ENCODE measurements at places on chromosomes 7 and 10.
A peak's percentile ranks its signal among the peaks of the same experiment; 100 is the strongest.

DNA sequence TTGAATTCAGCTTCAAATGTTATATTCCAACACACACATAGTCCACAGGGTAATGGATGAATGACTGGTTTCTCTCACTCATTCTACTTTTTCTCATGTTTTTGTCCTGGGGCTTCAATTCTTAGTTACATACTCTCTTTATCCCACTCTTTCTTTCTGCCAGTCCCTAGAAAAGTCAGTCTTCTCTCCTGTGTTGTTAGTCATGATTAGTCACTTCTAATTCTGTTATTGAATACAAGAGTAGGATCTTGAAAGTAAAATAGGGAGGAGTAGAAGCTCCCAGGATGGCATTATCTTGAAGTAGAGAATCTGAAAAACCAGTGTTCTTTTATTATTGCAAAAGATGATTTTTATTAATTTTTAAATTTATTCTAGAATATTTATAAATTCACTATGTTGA, 45.5 kb upstream of the CALCR start:
- no peak for DNase-seq

DNA sequence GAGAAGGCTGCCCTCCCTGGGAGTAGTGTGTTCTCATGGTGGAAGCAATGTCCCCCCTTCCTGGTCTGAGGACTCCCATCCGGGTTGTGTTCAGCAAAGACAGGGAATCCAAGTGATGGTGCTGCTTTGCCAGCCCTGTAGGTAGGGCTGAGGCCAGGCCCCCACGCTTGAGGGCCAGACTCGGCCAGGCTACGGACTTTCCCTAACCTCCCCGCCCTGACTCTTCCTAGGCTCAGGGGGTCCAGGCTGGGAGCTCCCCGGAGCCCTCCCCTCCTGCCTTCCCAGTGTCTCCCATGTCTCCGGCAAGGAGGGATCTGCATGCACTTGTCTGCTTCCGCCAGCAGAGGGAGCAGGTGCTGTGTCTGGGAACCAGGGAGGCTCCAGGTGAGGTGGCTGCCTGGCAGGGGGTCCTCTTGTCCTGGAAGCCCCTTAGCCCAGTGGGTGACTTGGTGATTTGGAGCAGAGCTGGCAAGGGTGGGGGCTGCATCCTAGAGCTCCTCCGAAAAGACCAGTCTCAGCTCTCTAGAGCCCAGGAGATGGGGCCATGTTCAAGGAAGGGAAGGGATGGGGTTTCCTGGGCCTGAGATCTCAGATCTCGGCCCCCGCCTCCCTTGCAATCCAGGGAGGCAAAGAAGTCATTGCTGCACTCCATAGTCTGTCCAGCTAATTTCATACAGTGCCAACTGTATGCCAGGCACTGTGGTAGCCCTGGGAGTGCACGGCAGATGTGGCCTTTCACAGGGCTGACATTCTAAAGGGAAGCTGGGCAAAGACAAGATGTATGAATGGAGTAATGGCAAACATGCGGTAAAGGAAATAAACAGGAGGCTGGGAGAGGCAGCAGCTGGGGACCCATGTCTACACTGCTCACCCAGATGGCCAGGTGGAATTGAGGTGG, 20.3 kb upstream of the SFRP5 start:
- DNase-seq: peak; percentile 92

DNA sequence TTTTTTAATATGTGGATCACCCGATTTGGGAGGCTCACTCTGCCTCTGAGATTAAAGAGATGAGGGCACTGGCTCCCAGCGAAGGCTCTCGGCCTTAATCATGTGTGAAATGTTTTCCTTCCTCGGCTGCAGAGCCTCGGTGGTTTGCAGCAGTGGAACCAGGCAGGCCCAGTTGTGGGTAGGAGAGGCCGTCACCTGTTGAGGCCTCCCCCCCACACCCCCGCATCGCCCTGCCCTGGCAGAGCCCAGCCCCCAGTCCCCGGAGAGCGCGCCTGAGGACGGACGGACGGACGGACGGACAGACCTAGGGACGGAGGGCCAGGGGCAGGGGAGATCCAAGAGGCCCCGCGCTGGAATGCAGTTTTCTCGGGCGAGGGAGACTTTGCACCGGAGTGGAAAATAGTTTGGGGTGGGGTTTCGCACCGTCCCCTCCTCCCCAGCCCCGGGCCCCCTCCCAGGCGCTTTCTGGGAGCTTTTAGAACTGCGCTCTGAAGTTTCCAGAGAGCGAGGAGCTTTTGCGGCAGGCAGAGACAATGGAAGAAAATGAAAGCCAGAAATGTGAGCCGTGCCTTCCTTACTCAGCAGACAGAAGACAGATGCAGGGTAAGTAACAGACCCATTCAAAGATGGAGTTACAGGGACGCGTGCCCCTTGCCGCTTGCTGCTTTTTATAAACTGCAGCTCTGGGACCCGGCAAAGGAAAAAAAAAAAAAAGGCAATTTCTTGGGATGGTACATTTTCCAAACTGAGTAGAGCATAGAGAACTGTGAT, at the start of gene KIAA1217:
Gene KIAA1217, plus strand, starts transcription at position 478 of the 771 bp plus-strand sequence. Its CDS starts 56 bp downstream, at position 534.
- DNase-seq: no peak

- no peak for DNase-seq
Observed at GRCh38 chr7:5213286-5213645, 23.2 kb downstream of the WIPI2 start.

DNA sequence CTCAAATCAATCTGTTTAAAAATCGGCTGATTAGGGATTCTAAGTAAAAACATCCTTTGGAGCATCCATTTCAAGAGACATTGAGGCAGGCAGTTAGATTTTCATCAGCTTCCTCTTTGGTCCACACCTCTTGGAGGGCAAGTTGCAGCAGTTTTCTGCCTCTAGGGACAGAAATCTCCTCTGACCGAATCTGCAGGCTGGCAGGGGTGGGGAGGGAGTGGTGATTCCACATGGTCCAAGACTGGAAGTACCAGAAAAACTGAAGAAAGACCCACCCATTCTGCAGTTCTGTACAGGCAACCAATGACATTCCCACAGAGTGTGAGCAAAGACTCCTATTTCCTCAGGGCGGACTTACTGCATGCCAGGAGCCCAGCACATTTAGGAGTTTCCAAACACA, 29.0 kb downstream of the FGFBP3 start:
- DNase-seq: no peak

DNA sequence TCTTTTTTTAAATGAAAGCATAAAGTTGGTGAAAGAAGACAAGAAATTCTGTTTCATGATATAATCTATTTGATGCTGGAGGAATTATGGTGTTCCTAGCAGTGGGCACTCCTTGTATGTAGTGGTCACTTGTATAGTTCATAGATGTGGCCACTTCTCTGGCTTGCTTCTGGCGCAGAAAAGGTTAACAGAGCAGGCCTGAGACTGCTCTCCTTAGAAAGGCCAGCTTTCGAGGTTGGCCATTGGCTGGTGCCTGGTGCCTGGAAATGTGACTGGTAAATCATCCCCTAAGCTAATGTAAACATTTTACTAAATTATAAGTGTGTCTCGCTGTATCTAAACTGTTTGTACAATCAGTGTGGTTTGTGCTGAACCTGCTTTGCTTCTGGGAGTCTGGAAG, 276.1 kb downstream of the PHTF2 start:
- no peak for DNase-seq

- DNase-seq: no peak
Observed at GRCh38 chr10:36096576-36096975, 454.5 kb upstream of the FZD8 start.

DNA sequence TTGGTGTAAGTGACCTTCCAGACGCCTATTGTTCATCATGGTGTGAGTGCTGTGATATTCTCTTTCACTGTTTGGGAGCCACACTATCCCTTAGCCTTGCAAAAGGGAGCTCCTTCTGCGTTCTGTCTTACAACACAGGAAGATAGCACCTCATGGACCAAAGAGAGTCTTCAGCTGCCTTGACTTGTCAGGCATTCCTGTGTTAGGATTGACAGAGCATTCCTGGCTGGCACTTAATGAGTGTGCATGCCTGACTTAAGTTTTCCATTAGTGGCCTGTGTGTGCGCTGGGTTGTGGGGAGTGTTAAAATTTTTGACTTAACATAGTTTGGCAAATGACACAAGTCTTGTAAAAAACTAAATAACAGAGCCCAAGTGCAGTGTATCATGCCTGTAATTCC, 21.9 kb upstream of the MSRB2 start:
- no peak for DNase-seq

DNA sequence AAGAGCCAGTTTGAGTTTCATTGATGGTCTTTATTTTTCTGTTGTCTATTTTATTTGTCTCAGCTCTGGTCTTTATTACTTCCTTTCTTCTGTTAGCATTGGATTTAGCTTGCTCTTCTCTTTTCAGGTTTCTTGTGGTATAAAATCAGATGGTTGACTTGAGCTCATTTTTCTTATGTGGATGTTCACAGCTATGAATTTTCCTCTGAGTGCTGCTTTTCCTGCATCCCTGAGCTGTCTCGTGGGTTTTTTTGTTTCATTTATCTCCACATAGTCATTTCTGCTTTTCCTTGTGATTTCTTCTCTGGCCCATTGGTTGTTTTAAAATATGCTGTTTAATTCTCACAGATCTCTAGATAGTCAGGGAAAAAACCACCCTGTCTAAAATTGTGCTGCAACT, 19.7 kb downstream of the ADGRA1 start:
- DNase-seq: no peak

DNA sequence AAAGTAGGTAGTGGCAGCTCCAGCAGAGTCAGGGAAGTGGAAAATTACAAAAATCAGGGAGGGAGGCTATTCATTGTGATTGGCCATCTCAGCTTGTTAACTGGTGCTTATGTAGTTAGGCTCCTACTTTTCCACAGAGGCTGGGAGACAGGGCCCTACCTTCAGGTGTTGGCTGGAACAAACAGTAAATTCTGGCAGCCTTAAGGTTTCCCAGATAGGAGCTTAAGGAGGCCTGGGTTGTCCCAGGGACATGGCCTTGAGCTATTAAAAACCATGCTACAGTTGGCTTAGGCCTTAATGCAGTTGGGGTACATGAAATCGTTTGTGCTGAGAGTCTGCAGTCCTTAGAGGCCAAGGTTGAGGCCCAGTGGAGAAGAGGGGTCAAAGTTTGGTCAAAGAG, 324.5 kb downstream of the LHFPL3 start:
- DNase-seq: no peak

DNA sequence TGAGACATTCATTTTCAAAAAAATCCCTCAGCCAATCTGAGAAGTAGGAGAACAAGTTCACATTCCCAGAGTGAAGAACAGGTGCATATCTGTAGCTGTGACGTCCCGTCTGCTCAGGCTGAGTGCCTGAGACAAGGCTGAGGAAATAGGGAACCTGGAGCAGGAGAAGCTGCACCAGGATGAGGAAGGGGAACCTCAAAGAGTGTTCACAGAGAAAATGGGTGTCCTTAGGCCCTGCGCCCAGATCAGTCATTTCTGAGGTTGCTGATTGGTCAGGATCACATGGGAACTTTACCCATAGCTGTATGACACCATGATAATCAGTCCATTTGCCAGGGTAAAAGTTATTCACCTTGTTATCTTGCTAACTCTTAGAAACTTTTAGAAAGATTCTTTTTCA, 34.2 kb upstream of the TARP start:
- DNase-seq: no peak

DNA sequence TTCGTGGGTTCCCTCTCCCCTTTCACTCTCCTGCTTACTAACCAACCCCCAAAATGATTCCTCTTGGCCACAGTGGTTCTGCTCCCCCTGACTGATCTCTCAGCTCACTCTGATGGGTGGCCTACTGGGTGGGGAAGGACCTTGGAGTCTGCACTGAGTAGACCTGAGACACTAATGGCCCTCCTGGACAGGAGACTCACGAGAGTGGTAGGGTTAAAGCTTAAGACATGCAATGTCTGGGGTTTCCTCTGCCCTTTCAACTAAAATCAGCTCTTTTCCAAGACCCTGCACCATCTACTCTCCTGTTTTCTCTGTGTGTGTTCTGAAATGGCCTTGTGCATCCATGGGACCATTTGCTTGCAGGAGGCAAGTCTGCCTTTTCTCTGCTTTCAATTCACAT, 631.4 kb downstream of the ACTR3B start:
- DNase-seq: no peak

GRCh38 chr7:113892818-113893217, 26.0 kb downstream of the PPP1R3A start:
- no peak for DNase-seq

DNA sequence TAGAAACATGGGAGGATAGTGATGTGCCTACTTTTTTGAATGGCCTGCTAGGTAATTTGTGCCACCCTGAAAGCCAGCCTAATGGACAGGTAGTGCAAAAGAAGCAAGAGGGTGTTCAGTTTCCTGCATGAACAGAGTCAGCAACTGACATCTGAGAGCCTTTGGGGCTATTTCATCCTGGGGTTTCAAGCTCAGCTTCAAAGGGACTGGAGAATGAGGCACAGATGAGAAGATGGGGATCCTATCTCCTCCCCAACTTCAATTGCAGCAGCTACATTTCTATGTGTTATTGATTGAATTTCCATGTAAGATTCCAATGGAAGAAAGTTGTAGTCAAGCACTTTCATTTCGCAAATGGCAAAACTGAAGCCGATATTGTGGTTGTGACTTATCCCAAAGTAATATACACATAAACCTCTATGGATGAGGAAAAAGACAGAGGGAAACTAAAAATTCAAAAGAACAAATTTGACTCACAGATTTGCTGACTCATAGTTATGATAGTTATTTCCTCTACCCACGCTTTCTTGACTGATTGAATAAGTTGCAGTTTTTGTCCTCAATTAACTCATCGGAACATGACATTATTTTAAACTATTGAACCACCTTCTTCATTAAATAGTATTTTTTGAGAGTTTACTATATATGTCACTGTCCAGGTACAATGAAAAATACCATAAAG, 42.6 kb upstream of the NRP1 start:
- no peak for DNase-seq

- DNase-seq: no peak
Observed at GRCh38 chr10:100734295-100735086, 10.9 kb upstream of the PAX2 start.

GRCh38 chr7:135938563-135938962, 38.6 kb downstream of the MTPN start:
- DNase-seq: no peak
